ENCODE measurements at places on chromosomes 12 and 14.

- no peak for DNase-seq
These were observed 35.1 kb downstream of the RDH12 start for GRCh38 chr14:67736771-67737170.

- no peak for DNase-seq
These were observed 73.0 kb downstream of the LGMN start for GRCh38 chr14:92675421-92675820.

GRCh38 chr12:110111476-110112334 lies 12.5 kb upstream of the IFT81 start:
- DNase-seq: no peak

- peak; percentile 91 for DNase-seq
These were observed 135.9 kb downstream of the KTN1 start for GRCh38 chr14:55715889-55716288.

- no peak for DNase-seq
These were observed 39.8 kb downstream of the TMTC3 start for GRCh38 chr12:88181881-88182280.

GRCh38 chr12:117216686-117217085 lies 26.4 kb upstream of the FBXO21 start:
- no peak for DNase-seq

- no peak for DNase-seq
These were observed 13.2 kb downstream of the ADIPOR2 start for GRCh38 chr12:1703771-1704722.

GRCh38 chr12:45909041-45909713 lies 81.2 kb downstream of the SCAF11 start:
- DNase-seq: no peak

DNA sequence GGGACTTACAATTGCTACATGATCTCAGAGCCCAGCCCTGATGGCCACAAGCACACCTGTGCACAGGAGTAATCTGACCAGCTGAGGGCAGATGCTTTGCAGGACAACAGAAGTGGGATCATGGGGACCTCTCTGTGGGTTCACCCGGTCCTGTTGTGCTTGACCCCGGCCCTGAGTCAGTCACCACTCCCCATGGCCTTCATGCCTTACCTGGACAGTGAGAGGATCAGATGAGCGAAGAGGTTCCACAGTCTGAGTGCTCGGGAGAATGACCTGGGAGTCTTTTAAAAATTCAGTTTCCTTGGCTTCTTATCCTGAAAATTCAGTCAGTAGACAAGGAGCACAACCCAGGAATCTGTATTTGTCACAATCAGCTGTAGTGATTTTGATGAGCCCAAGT lies 88.1 kb downstream of the NTF3 start:
- no peak for DNase-seq

DNA sequence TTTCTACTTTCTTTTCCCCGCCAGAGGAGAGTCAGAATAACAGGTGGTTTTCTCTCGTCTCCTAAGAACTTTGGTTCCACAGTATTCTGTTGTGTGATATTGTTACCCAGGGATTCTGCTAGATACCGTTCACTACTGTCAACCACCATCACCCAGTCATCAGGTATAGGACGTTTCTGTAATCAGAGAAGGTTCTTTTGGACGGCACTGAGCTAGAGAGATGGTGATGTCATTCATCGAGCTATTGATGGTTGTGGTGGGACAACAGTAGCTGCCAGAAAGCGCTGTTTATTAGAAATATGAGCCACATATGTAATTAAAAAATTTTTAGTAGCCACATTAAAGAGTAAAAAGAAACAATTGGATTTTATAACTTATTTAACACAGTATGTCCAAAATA lies 17.0 kb downstream of the ERC1 start:
- DNase-seq: no peak
